ENCODE measurements at places on chromosomes 16 and 17. TPM values are rescaled to one million over a fixed set of nuclear protein-coding genes. Genes with fewer than 3 reads are reported as not detected.

DNA sequence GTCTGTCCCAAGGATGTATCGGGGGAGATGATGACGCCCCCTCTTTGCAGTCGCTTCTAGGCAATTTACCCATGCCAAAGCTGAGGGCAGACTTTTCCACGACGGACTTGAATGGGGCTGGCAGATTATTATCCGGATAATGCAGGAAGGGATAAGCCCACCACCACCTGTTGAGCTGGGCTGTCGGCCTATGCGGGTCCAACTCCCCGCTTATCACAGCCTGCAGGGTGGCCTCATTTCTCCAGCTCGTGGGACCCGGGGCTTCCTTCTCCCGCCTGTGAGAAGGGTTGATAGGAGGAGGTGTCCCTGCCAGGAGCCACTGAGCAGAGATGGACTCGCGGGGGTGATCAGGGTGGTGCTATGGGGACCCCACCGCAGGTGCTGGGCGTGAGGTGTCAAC lies 559 bp downstream of the CACNG5 start:
- H3K4me3 ChIP-seq = no peak overlapping the region
- no peak overlapping the region for H3K27ac ChIP-seq
- peaks cover 7% of the 10 kb centered on the region for H3K27me3 ChIP-seq
- no peak for DNase-seq

SHISA9 gene
- not detected for polyA plus RNA-seq

DNA sequence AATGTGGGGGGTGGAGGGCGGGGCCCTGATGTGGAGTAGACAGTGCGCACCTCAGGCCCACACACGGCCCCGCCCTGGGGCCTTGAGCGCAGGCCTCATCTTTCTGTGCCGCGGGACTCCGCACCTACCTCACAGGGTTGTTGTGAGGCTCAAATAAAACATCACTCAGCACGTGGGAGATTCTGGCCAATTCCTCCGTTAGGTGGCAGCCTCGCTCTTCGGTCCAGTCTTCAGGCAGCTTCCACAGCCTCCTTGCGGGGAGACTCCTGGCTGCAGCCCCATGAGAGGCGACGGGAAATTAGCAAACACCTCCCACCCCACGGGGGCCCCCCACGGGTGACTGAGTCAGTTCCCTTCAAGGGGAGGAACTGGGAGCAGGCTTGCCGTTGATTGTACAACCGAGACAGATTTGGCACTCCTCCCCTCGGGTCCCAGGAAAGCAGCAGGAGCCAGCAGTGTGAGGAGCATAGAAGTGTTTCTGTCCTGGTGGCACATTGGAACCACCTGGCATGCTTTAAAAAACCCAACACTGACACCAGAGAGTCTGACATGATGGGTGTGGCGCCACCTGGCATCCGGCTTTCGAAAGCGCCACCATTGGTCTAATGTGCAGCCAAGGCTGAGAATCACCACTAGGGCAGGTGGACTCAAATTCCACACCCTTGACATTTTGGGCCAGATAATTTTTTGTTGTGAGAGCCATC lies 7.6 kb downstream of the MRM1 start:
- no peaks in the 10 kb centered on the region for H3K36me3 ChIP-seq
- DNase-seq = no peak
- peaks cover 15% of the 10 kb centered on the region for H3K4me1 ChIP-seq
- H3K4me3 ChIP-seq = no peak overlapping the region

MYADML2 gene
- not detected for polyA plus RNA-seq

DNA sequence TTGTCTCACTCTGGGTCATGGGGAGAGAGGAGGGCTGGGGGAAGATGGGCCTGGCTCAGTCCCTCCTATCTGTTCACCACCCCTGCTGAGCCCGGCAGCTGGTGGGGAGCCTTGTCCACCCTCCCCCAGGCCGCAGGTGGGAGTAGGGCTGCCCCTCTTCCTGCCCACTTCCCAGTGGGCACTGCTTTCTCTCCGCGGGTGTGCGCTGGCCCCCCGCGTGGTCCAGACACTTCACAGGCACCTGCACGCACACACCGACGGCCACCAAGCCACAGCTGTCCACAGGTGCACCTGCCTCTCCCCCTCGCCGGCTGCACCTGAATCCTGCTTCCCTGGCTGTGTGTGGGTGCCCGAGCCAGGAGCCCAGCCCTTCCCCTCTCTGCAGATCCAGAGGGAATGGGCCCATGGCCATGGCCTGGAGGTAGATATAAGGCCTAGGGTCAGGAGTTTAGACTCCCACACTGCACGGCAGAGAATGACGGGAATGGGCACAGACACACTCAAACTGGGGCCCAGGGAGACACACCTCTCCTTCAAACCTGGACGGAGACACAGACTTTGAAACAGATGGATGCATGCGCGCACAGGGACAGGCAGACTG lies 2.0 kb downstream of the NHERF2 start:
- no peaks in the 10 kb centered on the region for H3K27me3 ChIP-seq
- DNase-seq = no peak
- no peak overlapping the region for H3K27ac ChIP-seq
- H3K4me1 ChIP-seq = peaks cover 18% of the 10 kb centered on the region
- H3K4me3 ChIP-seq = no peak overlapping the region
- H3K36me3 ChIP-seq = no peaks in the 10 kb centered on the region

CHST5 gene
- polyA plus RNA-seq = not detected

SLC2A4 gene
- polyA plus RNA-seq = not detected

GRCh38 chr16:30974348-30974747 lies 10.7 kb upstream of the HSD3B7 start:
- H3K36me3 ChIP-seq = peaks cover 70% of the 10 kb centered on the region
- no peaks in the 10 kb centered on the region for H3K27me3 ChIP-seq
- no peak overlapping the region for H3K4me3 ChIP-seq
- no peak overlapping the region for H3K27ac ChIP-seq
- no peaks in the 10 kb centered on the region for H3K4me1 ChIP-seq

Data from CD4-positive, alpha-beta memory T cell (primary cell).